ENCODE measurements at places on chromosomes 6 and 20. TPM values are rescaled to one million over a fixed set of nuclear protein-coding genes. Genes with fewer than 3 reads are reported as not detected.

EFCAB8 gene
- total RNA-seq = under 0.01 TPM

NR2E1 gene
- total RNA-seq = not detected

DNA sequence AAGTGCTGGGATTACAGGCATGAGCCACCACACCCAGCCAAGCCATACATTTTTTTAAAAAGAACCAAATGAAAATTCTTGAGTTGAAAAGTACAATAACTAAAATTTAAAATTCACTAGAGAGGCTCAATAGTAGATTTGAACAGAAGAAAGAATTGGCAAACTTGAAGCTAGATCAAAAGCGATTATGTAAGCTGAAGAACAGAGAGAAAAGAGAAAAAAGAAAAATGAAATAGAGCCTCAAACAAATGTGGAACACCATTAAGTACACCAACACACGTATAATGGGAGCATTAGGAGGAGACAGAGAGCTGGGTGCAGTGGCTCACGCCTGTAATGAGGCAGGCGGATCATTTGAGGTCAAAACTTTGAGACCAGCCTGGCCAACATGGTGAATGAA lies 31.0 kb downstream of the ERGIC3 start:
- no peak for DNase-seq

DNA sequence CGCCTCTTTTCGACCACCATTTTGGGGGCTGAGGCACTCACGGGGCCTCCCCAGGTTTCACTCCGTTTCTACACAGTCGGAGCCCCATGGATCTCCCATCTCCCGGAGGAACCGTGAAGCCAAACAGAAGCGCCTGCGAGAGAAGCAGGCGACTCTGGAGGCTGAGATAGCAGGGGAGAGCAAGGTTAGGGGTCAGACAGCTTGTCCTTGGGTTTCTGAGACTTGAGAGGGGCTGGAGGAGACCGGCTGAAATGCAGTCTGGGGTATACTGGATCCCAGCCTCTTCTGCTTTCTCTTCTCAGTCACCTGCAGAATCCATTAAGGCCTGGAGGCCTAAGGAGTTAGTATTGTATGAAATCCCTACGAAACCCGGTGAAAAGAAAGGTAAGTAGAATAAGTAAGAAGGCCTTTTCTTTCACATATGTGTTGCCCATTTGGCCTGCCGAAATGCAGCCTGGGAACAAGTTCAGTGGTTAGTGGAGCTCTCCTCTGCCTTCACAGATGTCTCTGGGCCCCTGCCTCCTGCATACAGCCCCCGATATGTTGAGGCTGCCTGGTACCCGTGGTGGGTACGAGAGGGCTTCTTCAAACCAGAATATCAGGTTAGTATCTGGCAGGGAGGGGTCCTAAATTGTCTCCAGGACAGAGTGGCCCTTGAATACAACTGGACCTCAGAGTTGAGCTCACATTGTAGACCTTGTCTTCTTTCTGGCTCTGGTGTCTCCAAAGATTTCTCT lies 984 bp downstream of the VARS2 start:
- DNase-seq = no peak

DNA sequence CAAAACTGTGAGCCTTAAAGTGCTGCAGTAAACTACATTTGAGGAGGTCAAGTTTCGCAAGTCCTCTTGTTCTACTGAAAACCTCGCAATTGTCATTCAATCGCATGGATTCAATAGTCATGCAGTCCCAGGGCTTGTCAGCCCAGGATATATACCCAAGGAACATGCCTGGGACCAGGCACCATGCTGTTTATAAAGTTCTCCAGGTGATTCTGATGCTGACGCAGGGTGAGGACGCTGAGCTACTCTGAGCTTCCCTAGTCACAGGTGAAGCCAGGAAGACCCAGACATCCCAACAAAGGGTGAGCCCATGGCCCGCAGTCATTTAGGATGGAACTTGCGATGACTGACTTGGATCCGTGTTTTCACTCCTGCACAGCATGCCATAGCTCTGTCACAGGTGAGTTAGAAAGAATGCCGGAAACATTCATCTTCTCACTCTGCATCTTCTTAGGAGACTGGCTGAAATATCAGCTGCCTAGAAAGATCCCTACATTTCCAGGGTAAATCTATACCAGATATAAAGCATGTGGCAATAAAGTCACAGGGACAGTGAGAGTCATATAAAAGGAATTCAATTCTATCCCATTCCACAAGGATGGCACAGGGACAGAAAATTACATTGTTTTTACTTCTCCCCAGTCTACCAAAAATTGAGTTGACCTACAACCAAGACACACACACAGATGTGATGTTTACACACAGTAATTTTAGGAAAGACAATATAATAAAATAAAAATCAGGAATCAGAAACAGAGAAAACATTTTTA lies 27.0 kb upstream of the SSTR4 start:
- DNase-seq = no peak

DNA sequence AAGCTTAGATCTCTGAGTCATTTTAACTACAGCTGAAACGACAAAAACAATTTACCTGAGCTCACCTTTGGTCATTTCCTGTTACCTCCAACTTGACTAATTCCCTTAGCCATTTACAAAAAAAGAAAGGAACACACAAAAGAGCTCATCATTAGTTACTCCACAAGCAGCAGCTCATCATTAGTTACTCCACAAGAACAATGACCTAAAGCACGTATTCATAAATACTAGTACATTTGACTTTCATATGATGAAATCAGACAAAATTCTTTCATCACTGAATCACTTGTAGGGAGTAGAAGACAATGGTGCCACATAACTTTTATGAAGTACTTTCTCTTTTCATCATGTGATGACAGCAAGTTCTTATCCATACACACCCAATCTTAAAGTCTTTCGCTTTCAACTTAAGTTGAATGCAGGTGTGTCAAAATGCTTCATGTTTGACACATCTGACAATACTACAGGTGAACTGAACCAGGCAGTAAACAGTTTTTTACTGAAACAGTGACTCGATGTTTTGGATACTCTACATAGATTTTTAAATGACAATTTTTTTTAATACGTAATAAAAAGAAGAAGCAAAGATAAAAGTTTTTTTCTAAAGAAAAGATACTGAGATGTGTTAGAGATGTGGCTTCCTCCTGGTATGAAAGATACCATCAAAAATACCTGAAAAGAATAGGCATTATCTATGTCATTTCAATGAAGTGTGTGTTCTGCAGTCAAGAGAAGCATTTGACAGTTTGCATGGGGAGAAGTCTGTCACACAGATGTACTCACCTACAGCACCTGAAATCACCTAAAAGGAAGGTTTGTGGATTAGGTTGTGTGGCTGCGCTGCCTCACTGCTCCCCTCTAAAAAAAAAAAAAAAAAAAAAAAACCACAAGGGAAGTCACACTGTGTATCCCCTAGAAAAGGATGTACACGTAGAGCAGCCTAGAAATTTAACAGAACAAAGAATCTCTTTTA lies 109.1 kb downstream of the PRDM1 start:
- peak; percentile 4 for DNase-seq

- DNase-seq = no peak
These were observed 92.9 kb downstream of the SHLD1 start for GRCh38 chr20:5843054-5843592.

- DNase-seq = no peak
These were observed 97.8 kb upstream of the JAG1 start for GRCh38 chr20:10771435-10772140.

GRCh38 chr6:25177500-25178028 lies 101.6 kb upstream of the CARMIL1 start:
- no peak for DNase-seq

- DNase-seq = peak; percentile 47
These were observed 586.3 kb downstream of the HTR1B start for GRCh38 chr6:76876922-76877553.

- DNase-seq = no peak
These were observed 54.5 kb downstream of the GINS1 start for GRCh38 chr20:25461786-25462545.

- no peak for DNase-seq
These were observed 53.8 kb upstream of the FOXP4 start for GRCh38 chr6:41492261-41492891.

- DNase-seq = no peak
These were observed 116.4 kb downstream of the FLRT3 start for GRCh38 chr20:14220986-14221385.

GRCh38 chr20:57040924-57041323 lies 225.5 kb downstream of the BMP7 start:
- no peak for DNase-seq

- no peak for DNase-seq
These were observed 12.5 kb downstream of the UTRN start for GRCh38 chr6:144297511-144298100.

DNA sequence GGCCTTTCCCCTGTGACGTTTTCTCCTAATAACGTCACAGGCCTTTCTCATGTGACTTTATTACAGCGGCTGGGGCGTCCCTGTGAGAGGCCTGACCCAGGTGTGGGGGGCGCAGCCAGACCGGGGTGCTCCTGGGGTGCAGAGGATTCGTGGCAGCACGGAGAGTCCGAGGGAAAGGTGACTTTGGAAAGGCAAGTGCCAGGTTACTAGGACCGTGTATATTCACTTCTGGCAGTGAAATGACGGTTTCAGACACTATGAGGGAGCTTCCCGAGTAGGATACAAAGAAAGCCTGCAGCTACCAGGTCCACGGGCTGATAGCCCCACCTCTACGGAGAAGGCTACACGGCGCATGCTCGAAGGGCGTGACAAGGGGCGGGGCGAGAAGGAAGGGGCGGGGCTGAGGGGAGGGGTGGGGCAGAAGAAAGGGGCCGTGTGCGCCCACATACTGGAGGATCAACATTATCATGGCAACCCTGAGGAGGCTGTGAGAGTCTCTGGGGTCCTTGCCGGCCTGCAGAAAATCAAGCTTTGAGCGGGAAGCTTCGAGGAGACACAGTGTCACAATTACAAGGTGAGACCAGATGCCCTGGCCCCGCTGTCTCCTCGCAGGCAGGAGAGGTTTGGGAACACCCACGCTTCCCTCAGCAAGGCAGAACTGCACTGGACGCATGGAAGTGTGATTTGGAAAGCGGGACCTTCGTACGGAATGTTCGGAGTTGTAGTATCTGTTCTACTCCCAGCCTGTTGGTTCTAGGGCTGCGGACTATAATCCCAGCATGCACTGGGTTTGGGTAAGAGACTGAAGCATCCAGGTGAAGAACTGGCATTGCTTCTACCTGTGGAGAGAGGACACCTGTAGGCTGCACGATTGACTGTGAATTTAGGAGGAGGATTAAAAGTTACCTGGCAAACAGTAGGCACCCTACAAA lies 54.4 kb upstream of the ZNF337 start:
- peak; percentile 55 for DNase-seq

GRCh38 chr20:6053776-6054688 lies at the start of gene LRRN4:
Gene LRRN4, minus strand, starts transcription at chr20:6054060. Its CDS starts 1,261 bp downstream, at chr20:6052799.
- DNase-seq = no peak

- DNase-seq = no peak
These were observed 14.4 kb downstream of the ARMC2 start for GRCh38 chr6:108862479-108863191.

- no peak for DNase-seq
These were observed 66.4 kb downstream of the CLIC5 start for GRCh38 chr6:45949256-45949655.

DNA sequence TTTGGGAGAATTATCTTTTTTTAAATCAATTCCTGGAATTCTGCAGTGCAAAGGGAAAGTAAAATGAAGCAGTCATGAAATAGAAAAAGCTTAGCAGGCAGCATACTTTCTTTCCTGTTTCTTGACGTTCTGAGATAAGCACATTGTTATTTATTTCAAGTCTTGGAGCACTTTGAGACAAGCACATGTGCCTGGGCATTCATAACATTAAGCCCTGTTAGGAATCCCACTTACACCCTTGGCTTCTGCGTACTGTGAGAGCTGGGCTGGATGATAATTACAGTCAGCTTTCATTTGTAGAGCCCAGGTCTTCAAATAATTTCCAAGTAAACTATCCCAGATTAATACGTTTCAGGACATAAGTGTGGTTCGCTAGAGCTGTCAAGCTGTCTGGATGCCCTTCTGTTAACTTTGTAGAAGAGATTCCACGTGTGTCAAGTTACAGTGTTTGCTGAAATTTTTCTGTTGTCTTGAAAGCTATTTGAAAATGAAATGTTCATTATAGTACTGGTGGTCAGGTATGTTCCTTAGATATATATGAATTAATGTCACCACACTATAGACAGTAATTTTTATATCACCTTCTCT lies 8.9 kb downstream of the FARS2 start:
- DNase-seq = peak; percentile 14

DNA sequence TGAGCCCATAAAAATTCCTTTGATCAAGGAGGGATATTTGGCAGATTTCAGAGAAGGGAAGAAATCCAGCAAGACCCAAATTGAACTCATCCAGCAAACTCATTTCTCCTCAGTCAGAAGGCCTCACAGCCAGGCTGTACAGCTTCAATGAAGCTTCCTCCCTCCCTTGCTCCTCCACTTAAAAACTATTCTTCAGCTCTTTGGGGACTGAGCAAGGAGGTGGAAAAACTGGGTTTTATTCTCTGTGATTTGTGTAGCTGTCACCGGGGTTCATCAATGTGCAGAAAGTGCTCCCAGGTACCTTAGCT lies 158.7 kb upstream of the ZNF184 start:
- no peak for DNase-seq

GRCh38 chr20:57389695-57390603 lies 1.2 kb upstream of the RBM38 start:
- DNase-seq = no peak

DNA sequence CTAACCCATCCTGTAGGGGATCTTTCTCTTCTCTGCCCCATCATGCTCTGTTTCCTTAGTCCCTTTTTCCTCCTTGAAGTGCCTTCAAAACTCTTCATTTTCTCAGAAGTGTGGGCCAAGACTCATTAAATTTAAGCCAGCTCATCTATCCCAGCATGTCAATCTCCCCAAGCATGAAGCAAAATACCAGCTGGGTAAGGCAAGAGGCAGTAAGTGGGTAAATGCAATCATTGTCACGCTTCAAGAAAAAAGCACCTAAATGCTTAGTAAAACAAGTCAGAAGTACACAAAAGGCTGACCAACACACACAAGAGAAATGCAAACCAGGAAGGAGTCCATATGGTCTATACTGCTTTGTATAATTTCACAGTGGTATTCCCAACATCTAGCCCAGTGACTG lies 61.5 kb downstream of the COL12A1 start:
- no peak for DNase-seq

- DNase-seq = no peak
These were observed 72.3 kb upstream of the SYNCRIP start for GRCh38 chr6:85714893-85715530.

GRCh38 chr6:34644716-34645115 lies 51.9 kb downstream of the ILRUN start:
- DNase-seq = no peak
